ENCODE measurements at places on chromosomes 7 and 10.

DNA sequence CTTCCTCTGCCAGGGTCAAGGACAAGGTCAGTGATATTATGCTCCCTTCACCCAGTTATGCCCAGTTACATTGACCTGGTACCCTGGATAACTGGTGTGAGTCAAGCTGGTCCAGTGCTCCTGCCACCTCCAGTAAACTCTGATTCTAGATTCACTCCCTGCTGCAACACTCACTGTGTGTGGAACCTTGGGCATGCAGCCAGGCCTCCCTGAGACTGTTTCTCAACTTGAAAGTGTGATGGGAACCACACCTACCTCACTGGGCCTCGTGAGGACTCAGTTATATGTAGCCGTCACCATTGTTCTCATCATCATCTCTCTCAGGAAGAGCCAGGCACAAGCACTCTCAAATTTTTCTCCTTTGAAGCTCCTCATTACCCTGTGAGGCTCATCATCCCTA is 935 bp upstream of the ZNF736 start:
- no peak for DNase-seq

GRCh38 chr7:140390466-140391190 is 7.7 kb downstream of the SLC37A3 start:
- DNase-seq: no peak

GRCh38 chr10:77932016-77932715 is 5.6 kb upstream of the DLG5 start:
- DNase-seq: no peak

GRCh38 chr10:112314822-112315474 is 31.7 kb downstream of the TECTB start:
- DNase-seq: peak; percentile 63

- no peak for DNase-seq
Measured at GRCh38 chr7:78703391-78703790, 750.1 kb downstream of the MAGI2 start.

- DNase-seq: no peak
Measured at GRCh38 chr10:33901166-33901565, 566.7 kb upstream of the NRP1 start.

DNA sequence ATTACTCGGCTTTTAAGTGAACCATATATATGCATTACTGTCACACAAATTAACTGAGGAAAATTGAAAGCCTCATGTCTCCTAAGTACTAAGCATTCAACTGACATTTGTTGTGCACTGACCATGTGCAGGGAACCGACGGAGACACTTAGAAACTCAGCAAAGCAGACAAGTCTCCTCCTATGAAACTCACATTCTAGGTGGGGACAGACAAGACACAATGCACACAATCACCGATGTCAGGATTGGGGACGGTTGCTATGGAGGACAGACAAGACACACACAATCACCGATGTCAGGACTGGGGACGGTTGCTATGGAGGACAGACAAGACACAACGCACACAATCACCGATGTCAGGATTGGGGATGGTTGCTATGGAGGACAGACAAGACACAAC is 134.0 kb downstream of the PTPRN2 start:
- DNase-seq: no peak

DNA sequence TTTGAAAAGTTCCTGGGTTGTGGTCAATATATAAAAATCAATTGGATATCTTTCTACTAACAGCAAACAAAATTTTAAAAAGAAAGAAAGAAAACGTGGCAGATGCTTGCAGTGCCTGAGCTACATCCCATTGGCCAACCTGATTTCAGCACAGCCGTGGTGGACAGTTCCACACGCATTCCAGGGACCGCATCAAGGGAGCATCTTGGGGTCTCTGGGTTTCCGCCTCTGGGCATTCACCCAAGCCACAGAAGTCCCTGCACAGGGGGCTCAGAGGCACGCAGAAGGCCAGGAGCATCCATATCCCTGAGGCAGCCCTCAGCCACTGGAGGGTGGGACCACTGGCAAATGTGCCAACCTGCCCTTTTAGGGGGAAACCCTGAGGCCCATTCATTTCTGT is 254.5 kb upstream of the RNF32 start:
- no peak for DNase-seq

GRCh38 chr7:38964921-38965320 is 12.8 kb upstream of the POU6F2 start:
- no peak for DNase-seq

GRCh38 chr7:26038201-26038990 is 113.6 kb upstream of the NFE2L3 start:
- DNase-seq: no peak

DNA sequence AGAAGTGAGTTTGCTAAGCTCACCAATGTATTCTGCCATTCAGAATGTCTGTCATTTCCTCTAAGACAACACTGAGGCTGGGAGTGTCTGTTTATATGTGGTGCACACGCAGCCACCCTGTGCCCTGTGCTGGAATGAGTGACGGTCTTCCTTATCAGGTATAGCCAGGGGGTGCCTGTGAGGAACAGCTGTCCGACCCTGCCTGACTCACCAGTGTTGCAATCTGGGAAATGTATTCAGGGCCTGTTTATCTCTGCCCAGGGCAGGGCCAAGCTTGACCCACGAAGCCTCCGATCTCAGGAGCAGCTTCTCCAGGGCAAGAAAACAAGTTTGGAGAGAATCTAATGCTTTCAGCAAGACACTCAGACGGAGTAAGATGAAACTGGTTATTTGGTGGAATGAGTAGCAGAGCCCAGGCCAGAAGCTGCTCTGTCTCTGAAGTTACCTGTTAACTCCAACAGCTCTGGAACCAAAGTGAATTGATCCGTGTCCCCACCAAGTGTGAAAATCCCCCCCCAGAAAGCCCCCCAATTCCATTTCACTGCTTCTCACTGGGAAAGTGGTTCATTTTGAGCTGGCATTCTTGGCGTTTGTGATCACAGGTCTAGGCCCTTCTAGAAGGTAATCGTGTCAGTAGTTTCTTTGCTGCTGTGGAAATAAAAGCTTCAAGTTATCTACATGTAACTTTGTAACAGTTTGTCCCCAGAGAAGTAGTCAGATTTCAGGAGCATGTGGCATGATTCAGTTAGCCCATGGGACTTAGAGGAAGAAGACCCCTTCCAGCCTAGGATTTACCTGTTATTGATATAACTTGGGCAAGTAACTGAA is 6.1 kb upstream of the UBE2H start:
- no peak for DNase-seq

- no peak for DNase-seq
Measured at GRCh38 chr10:98195120-98195519, 60.7 kb downstream of the R3HCC1L start.

GRCh38 chr10:109967739-109968088 is 40.1 kb upstream of the ADD3 start:
- DNase-seq: no peak

DNA sequence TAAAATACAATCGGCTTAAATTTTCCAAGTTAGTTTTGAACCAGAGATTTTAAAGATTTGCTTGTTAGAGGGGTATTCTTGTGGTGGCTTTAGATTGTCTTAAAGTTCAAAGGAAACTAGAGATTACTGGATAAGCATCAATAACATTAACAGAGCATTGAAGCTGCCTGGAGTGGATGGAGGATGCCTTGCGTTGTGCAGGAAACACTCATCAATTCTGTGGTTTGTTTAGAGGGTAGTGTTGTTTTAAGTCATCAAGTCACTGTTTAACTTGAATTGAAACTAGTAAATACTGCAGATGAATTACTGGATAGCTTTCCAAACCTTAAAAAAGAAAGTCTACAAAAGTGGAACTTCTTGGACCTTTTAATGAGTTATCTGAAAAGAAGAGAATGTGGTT is 218.6 kb downstream of the CELF2 start:
- no peak for DNase-seq

GRCh38 chr7:69782917-69783684 is 184.8 kb downstream of the AUTS2 start:
- DNase-seq: no peak

- no peak for DNase-seq
Measured at GRCh38 chr10:95500649-95501048, 60.5 kb downstream of the SORBS1 start.

- DNase-seq: no peak
Measured at GRCh38 chr7:124460056-124460450, 305.5 kb downstream of the GPR37 start.

DNA sequence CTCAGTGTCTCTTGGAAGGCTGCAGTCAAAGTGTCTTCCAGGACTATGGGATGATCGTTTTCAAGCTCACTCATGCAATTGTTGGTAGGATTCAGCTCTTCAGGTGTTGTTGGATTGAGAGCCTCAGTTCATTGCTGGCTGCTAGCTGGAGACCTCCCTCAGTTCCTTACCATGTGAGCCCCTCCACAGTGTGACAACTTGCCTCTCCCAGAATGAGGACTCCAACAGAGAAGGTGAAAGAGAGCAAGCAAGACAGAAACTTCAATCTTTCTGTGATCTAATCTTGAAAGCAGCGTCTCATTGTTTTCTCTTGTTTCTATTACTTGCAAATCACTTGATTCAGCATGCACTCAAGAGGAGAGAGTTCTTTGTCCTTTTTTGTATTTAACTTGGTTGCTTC is 22.5 kb downstream of the MGAM start:
- DNase-seq: no peak

GRCh38 chr10:112649006-112649821 is 202.2 kb downstream of the VTI1A start:
- DNase-seq: no peak

DNA sequence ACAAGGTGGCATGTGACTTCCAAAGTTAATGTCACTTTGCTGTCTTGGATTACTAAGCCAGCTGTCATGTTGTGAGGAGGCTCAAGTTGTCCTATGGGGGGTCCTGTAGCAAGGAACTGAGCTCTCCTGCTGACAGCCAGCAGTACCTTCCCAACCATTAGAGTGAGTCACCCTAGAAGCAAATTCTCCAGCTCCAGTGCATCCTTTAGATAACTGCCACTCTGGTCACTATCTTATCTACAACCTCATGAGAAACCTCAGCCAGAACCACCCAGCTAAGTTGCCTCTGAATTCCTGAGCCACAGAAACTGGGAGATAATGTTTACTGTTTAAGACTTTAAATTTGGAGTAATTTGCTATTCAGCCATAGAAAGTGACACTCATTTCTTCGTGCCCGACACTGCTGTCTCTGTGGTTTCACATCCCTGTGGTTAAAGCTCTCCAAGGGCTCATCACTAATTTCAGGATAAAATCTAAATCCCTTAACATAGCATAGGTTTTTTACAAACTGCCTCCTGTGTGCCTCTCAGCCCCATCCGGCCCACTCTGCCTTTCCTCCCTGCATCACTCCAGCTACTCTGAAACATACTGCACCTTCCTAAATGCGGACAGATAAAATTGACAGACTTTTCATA is 83.5 kb downstream of the PRR15 start:
- no peak for DNase-seq

Data from stimulated activated CD8-positive, alpha-beta memory T cell treated with anti-CD3 and anti-CD28 coated beads, Interleukin-7, amount 100 ng/mL, for 48 hours (primary cell).